Daoy (cell line): ENCODE measurements at places on chromosomes 6 and 20.
A peak's percentile ranks its signal among the peaks of the same experiment; 100 is the strongest.

- peak; percentile 97 for DNase-seq
Observed at GRCh38 chr20:2237059-2237458, 58.7 kb upstream of the TGM3 start.

DNA sequence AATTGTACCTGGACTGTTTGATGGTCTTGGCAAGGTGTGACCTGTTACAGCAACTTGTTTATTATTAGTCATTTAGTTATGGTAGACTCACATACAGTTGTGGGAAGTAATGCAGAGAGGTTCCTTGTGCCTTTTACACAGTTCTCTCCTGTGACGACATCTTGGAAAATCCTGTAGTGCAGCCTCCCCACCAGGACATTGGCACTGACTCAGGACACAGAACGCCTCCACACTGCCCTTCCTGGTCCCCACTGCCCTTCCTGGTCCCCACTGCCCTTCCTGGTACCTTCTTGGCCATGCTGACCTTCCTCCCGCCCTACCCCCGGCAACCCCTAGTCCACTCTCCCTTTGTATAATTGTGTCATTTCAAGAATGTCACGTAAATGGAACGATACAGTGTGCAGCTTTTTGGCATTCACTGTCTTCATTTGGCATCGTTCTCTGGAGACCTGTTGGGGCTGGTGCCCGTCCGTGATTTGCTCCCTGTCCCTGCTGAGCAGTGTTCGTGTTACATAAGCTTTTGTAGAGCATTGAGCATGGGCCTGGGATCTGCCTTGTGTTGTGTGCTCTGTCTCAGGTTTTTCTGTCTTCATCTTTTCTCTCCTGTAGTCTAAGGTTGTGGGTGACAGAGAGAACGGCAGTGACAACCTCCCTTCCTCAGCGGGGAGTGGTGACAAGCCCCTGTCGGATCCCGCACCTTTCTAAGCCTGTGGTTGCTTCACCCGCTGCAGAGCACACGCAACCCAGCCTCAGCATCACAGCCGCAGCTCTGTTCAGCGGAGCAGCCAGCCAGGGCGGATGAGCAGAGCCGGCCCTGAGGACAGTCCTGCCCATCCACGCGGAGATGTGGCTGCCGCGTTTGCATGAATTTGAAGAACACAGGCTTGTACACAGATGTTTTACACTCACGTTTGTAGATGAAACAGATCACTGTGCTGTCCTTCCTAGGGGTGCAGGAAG lies 5.4 kb upstream of the DNAJC5 start:
- DNase-seq = no peak

GRCh38 chr6:14948586-14949245 lies 297.2 kb upstream of the JARID2 start:
- no peak for DNase-seq

GRCh38 chr6:30759575-30760239 lies 15.4 kb upstream of the IER3 start:
- peak; percentile 97 for DNase-seq

DNA sequence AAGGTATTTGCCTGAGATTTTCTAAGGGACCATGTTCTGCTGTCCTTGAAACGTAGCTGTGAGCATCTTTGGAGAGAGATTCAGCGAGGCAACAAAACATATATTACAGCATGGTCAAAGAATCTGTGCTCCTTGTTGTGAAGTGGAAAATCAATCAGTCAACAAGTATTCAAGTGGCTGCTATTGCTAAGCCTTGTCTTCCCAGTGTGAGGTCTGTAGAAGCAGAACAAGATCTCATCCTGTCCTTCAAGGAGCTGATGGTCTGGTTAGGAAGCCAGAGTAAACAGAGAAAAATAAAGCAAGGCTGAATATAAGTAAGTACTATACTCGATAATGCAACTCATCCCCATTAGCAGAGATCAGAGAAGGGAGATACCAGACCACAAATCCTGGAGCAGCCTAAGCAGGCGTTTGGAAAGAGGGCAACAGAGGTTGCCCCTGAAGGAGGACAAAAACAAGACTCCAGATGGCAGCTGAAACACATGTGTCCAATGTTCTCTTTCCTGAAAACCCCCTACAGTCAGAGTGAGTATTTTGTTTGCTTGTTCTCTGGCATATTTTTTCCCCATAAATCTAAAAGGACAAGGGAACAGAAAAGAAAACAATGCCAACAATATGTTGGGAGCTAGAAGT lies 392.0 kb downstream of the SYNE1 start:
- no peak for DNase-seq

DNA sequence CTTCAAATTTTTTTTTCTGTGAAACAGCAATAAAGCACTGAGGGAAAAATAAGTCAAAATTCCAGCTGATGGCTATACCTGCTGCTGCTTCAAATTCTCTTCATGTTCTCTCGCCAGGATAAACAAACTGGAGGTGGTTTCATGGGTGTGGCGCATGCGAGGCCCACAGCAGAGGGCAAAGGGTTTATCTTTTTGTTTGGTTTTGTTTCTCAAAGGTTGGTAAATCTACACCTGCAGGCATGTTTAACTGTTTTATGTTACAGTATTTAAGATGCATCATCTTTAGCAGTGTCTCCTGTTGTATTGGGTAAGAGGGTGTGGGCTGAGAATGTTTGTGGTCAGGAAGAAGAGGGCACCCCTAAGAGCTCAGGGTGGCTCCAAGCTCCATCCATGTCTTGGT lies 342.2 kb downstream of the CDH26 start:
- no peak for DNase-seq

DNA sequence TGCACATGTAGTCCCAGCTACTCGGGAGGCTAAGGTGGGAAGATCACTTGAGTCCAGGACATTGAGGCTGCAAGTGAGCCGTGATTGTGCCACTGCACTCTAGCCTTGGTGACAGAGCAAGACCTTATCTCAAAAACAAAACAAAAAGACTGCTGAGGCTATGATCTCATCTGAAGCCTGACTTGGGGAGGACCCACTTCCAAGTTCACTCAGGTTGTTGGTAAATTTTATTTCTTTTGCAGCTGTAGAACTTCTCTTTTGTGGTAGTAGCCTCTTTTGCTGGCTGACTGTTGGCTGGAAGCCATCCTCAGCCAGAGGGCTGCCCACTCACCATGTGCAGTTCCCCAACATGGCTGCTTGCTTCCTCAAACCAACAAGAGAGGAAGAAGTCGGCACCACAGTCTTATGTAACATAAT lies 36.8 kb upstream of the ME1 start:
- no peak for DNase-seq

- no peak for DNase-seq
Observed at GRCh38 chr20:25020345-25020744, 27.8 kb upstream of the APMAP start.

GRCh38 chr20:47456952-47457724 lies 44.5 kb upstream of the NCOA3 start:
- DNase-seq = peak; percentile 28

GRCh38 chr20:51867251-51867650 lies 64.9 kb upstream of the SALL4 start:
- no peak for DNase-seq

DNA sequence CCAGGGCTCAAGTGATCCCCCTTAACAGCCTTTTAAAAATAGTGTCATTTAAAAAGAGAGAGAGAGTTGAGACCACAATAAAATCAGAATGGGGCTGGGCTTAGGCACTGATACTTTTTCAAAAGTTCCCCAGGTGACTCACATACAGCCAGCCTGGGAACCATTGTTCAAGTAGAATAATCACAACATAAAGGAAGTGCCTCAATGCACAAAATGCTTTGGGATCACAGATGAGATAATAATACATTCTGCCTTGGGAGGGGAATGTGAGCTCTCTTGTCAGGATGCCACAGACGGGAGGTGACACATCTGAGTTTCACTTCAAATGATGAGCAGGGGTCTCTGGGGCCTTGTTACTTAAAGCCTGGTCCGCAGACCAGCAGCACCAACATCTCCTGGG lies 34.0 kb upstream of the GABRR1 start:
- no peak for DNase-seq

DNA sequence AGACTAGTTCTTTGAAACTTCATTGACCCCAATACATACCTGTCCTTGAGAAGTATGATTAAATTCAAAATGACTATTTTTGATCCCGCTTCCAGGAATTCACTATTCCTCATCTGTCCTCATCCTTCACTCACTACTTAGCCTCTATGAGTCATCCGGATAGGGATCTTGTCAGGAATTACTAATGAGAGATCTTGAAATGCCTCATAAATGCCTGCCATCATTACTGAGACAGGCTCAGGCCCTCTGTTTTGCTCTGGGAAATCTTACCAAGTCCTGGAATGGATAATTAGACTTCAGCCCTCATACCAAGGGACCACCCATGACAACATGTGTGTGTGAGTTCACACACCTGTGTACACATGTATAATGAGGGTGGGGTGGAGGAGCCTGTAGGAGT lies 2.8 kb upstream of the CYP24A1 start:
- DNase-seq = peak; percentile 28

DNA sequence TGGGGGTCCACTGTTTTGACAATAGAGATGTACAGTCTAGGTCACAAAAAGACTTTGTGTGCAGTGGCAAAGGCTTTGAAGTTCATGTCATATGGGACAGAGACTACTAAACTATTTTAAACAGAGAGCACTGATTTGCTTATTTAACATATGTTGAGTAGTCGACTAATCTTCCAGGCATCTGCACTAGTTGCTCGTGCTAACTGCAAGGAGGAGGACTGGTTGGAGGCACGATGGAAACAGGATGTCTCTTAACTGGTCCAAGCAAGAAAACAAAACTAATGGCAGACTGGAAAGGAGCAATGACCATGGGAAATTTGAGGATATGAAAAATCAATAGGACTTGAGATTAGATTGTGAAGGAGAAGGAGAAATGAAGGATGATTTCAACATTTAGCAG lies 28.5 kb upstream of the ERVFRD-1 start:
- no peak for DNase-seq

DNA sequence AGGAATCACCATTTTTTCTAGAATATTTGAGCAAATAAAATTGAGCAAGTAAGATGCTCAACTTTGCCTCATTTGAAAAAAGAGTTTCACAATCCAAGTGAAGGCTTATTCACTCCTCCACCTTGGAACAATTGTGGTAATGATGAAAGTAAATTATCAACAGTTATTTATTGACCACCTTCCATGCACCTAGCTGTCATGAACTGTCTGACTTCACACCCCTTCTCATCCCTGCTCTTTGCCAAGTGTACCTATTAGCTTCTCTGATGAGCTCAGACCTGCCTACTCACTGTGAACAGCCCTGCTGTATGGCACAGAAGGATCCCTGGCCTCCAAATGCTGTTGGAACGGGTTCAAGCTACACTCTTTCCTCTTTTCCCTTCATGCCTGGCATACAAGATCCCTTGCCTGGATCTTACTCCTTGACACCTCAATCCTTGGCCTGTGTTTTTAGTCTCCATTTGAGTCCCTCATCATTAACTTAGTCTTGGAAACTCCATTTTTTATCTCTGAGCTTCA lies 99.0 kb upstream of the PREP start:
- no peak for DNase-seq

GRCh38 chr20:38497246-38497935 lies 24.7 kb downstream of the RALGAPB start:
- no peak for DNase-seq

DNA sequence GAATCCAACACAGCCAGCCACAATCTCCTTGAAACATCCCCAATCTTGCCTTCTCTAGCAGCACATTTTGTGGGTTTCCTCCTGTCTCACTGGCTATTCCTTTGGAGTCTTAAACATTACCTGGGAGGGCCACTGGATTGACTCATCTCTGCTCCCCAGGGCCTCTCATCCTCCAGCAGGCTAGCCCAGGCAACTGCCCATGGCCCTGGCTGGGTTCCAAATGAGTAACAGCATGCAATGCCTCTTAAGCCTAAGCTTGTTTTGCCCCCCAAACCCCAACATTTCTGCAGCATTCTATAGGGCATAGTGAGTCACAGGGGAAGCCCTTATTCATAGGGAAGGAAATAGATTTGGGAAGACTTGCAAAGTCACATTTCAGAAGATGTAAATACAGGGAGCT lies 204.9 kb downstream of the FOXA2 start:
- peak; percentile 92 for DNase-seq

DNA sequence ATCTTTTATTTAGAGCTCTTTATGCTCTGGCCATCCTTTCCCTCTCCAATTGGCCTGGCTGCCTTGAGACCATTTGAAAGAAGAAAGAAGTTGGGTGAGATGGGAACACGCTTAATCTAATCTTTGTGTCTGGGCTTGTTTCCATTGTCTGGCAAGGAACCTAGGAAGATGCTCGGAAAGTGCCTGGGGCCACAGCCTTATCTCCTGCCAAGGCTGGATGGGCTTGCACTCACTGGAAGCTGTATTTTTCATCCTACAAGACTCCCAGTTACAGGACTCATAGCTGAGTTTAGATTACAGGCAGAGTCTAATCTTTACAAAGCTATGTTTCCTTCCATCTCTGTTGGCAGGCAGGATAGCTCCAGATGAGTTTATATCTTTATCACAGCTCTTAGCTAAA lies 33.1 kb upstream of the CDYL start:
- DNase-seq = no peak

- no peak for DNase-seq
Observed at GRCh38 chr20:10640897-10641296, 32.9 kb downstream of the JAG1 start.

- no peak for DNase-seq
Observed at GRCh38 chr20:32877507-32877906, 18.8 kb downstream of the EFCAB8 start.

DNA sequence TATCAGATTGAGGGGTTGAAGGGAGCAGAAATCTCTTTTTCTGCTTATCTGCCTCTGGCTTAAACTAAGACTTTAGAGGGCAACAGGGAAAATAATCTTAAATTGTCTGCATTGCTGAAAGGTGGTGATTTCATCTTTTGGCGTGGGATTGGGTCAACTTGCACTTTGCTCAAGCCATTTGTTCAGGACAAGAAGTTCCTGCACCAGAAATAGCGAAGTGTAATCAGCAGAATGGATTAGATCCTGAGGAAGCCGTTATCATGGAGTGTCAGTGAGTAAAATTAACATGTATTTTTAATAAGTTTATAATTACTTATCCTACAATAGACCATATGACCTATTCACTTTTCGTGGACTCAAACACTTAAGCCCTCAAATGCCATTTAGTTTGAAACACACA lies 249.3 kb downstream of the CD83 start:
- no peak for DNase-seq

GRCh38 chr20:44489223-44489622 lies 13.5 kb downstream of the TTPAL start:
- DNase-seq = no peak

- peak; percentile 76 for DNase-seq
Observed at GRCh38 chr6:52063584-52064344, 23.6 kb downstream of the PKHD1 start.
